Endothelial cell (in vitro differentiated cells): ENCODE measurements at places on chromosomes 4 and X.

- no peak for DNase-seq
These were observed 286.3 kb downstream of the ANKRD50 start for GRCh38 chr4:124426279-124426678.

DNA sequence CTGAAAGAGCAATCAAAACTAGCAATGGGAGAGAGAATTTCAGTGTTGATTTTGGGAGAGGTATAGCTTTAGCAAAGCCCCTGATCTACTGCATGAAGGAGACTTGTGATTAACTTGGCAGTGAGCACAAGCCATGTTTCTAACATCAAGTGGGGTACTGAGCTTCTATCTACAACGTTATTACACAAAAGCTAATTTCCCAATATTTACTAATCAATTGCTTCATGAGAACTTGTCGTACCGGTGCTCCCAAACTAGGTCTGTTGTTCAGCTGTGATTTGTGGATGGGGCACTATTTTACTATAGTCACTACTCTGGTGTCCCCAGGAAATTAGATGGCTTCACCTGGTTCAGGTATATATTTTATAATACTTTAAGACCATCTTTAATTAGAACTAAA lies 16.2 kb downstream of the ANK2 start:
- DNase-seq = no peak

- DNase-seq = no peak
These were observed 7.2 kb downstream of the HTR2C start for GRCh38 chrX:114591121-114591520.

DNA sequence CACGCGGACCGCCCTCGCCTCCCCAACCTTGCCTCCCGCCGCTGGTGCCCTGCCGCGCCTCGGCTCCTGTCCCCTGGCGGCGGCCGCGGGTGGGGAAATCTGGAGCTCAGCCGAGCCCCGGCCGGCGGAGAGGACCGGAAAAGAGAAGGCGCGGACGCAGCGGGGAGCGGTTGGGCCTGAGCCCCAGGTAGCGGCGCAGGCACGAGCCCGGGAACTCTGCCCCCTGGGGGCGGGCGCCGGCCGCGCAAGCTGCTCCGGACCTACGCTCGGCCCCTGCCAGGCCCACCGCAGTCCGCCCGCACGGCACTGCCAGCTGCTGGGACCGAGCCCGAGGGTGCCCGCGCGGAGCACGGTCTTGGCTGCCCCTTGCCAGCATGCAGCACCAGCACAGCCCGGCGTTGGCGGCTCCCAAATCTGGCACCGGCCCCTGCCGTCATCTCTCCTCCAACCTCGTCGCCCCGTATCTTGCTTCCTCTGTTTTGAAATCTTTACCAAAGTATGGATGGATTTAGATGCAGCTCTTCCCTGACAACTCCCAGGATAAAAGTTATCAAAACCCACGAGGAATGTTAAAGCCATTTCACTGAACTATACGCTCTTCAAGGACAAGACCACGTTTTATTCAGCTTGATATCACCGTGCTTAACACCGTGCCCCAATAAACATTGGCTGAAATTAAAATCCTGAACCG lies at the start of gene PRSS12:
Gene PRSS12, minus strand, starts transcription at position 161 of the 691 bp plus-strand sequence. CDS start 283 bp downstream, outside the sequence.
- DNase-seq = peak; percentile 88

GRCh38 chr4:11782859-11783258 lies 354.2 kb upstream of the HS3ST1 start:
- DNase-seq = no peak

GRCh38 chr4:19944251-19944650 lies 307.5 kb upstream of the SLIT2 start:
- DNase-seq = no peak

DNA sequence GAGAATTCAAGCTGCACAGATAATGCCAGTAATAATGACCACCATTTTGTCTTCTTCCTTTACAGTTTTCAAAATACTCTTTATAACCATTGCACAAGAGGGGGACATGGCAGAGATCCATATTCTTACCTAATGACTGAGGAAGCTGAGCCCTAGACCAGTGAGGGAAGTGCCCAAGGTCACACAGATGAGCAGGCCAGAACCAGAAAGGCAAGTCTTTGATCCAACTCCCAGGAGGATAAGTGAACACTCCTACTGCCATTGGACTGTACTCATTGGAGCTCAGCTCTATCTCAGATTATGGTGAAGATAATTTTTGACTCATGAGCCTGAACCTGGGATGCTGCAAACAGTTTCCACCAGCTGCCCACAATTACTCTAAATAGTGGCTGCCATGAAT lies 28.6 kb downstream of the AMER1 start:
- DNase-seq = no peak

GRCh38 chrX:727738-728621 lies 97.4 kb downstream of the SHOX start:
- no peak for DNase-seq

DNA sequence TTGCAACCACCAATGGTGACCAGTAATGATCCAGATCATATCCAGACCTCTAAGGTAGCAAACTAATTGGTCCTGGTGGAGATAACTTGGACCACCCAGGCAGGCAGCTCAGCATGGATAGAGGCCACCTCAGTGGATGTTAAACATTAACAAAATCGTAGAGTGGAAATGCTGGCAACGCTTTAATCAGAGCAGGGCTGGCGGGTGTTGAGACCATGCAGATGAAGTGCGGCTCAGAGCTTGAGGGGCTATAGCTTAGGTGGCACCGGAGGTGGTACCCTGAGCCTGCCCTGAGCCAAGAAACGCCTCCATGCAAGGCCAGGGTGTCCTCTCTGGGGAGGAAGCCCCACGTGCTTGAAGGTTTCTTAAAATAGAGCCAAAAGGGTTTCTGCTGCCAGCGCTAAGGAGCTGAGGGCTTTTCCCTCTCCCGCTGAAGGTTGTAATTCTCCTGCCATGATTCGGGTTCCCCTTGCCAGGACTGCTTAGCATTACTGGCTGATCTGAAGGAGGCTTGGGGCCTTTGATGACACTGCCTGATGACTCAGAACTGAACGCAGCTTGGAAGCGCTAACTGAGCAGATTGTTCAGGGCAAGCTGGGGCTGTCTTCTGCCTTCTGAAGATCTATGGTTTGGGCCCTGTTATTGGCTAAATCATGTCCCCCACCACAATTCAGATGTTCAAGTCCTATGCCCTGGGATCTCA lies 177.8 kb upstream of the ATP6AP2 start:
- no peak for DNase-seq

GRCh38 chr4:150082241-150082640 lies 4.0 kb downstream of the DCLK2 start:
- no peak for DNase-seq

GRCh38 chr4:20617678-20618396 lies 82.4 kb upstream of the PACRGL start:
- no peak for DNase-seq

GRCh38 chr4:157075811-157076577 lies at the start of gene GLRB:
Gene GLRB, plus strand, starts transcription at chr4:157076150. Its CDS starts 1,875 bp downstream, at chr4:157078025.
- DNase-seq = peak; percentile 44

- no peak for DNase-seq
These were observed 43.2 kb downstream of the GALNT7 start for GRCh38 chr4:173211838-173212237.

DNA sequence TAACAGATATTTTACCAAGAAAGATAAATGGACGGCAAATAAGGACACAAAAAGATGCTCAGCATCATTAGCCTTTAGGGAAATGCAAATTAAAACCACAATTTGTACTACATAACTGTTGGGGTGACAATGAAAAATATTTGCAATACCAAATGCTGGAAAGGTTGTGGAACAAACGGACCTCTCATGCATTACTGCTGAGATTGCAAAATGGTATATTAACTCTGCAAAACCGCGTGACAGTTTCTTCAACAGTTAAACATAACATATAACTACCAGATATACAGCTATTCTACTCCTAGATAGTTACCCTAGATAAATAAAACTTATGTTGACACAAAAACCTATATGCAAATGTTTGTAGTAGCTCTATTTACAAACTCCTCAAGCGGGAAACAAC lies 6.3 kb upstream of the OTC start:
- no peak for DNase-seq

GRCh38 chr4:33494150-33494549 lies 2750.2 kb downstream of the ARAP2 start:
- no peak for DNase-seq

DNA sequence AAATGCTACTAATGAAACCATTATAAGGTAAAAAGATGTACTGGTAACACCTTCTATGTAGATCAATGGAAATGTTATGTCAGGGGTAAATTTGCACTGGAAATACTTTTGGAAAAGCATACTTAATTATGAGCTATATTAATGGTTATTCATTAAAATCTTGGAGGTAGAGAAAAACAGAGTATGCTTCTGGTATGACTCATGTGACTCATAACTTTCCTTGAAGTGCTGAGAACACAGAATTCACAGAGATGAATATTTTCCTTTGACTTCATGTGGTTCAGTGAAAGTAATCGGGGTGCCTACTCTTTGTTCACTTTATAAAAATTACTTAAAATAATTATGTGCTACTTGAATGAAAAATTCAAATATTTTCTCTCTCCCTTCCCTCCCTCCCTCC lies 254.2 kb downstream of the KCTD8 start:
- no peak for DNase-seq

DNA sequence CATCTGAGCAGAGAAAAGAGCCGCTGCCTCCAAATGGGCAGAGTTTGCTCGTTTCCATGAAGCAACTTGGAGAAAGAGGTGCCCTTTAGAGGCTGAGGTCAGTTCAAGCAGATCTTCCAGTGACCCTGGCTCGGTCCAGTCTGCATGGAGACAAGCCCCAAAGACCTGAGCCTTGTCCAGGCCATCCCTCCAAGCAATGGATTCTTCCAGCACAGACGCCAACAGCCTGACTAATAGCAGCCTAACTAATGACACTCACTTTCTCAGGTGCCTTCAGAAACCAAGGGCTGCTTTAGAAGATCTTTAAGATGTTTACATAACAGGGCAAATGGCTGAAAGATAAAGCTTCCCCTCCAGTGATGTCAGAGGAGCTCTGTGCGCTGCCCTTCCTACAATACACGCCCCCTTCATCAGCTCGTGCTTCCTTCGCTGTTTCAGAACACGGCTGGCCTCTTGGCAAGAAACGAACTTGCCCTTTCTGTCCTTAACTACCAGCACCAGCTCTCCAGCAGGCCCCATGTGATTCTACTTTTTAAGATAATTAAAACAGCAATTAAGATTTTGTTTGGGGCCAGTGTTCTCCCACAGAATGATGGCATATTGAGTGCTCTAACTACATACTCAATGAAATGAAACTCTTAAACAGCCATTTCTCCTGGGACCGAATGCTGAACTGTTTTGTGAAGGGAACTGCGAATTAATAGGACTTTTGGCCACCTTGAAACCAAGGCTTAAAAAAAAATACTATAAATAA lies 119.0 kb downstream of the GPR143 start:
- no peak for DNase-seq

DNA sequence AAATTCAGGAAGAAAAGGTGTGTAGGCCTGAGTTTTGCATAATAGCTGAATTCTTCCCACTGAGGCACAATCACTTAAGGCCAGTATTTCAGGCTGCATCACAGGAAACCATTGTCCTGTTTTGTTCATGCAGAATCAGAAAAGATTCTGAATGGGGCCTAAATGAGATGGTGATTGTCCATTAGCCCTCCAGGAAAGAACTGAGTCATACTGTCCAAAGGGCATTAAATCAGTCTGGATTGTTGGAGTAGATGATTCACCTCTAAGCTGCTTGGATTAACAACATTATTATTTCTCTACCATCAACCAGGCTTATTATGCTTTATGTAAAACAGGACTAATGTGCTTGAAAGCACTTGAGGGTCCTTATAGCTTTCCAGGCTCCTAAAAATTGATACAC lies 36.2 kb downstream of the CT47B1 start:
- no peak for DNase-seq

- no peak for DNase-seq
These were observed 467.0 kb downstream of the STIM2 start for GRCh38 chr4:27327421-27328181.

DNA sequence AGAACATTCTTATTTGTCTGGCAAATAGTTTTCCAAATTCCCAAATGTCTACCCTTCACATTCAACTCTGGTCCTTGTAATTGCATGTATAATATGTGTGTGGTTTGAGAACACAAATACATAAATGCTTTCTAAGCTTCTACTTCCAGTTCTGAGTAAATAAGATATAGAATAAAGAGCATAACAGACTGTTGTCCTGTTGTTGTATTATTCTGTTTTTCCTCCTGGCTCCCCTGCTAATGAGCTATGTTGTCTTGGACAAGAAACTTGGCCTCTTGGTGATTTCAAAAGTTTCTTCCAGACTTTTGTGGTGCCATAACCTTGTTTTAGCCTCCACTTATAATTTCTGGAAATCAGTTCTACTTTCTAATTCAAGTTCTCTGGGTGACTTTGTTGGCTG lies 75.3 kb upstream of the USP38 start:
- no peak for DNase-seq

- DNase-seq = no peak
These were observed 89.5 kb downstream of the TASL start for GRCh38 chrX:30488092-30488491.

DNA sequence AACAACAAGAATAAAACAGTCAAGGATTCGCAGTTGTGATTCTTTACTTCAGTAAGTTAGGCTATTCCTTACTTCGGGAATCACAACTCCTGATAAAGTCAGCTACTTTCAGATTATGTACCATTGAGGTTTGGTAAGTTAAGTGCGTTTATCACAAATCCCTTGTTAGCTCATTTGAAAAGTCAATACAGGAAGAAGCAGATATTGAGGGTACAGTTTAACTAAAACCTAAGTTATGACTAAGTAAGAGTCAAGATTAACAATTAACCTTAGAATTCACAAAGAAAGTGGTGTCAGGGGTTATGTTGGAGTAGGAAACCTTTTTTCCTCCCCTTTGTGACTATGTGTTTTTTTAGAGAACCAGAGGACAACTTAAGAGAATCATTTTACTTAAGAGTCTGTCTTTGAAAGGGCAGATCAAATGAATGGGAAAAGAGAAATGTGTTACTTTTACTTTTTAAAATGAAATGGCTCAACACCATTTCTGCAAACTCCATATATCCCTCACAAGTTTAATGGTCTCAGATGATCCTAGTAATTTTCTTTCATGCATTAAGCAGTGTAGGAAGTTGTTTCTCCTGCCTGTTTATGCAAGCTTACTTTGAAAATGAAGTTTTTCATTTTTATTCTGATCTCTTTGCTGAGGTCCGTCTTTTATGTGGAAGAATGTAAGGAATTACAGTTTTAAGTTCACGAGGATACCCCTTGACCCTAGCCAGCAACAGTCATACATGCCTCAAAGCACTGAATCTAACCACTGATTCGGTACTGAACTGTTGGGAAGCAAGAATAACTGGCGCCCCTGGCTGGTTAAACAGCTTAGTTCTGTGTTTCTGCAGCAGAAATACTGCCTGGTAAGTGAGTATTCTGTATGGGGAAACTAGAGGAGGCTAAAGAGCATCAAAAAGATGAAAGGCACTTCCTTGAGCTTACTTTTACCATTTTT lies 211.7 kb downstream of the SLC4A4 start:
- no peak for DNase-seq

GRCh38 chrX:16347968-16348670 lies 180.8 kb downstream of the MAGEB17 start:
- no peak for DNase-seq

DNA sequence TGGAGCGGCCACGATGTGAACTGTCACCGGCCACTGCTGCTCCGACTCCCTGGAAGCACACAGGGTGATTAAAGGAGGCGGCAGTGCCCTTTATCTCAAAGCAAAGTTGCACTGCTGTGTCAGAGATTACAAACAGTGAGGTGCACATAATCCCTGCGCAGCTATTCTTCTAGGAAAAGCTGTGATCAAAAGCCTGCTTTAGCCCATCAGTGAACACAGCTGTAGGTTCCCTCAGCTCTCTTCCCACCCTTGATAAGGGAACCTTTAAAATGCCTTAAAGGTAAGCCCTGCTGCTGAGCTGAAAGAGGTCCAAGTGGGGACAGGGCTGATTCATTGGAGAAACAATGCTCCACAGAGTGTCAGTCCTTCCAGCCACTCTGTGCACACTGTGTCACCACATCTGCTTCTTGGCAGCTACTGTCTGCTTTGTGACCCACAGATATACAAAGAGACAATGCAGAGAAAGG lies 127.6 kb downstream of the EIF4E start:
- DNase-seq = no peak
